ENCODE measurements at places on chromosomes 4 and X. TPM values are rescaled to one million over a fixed set of nuclear protein-coding genes. Genes with fewer than 3 reads are reported as not detected.

Gene EXOSC9
- 71.6 TPM for total RNA-seq

- no peak for DNase-seq
Observed at GRCh38 chr4:5260121-5260520, 208.8 kb downstream of the STK32B start.

GRCh38 chrX:43693602-43694406, 37.7 kb downstream of the MAOA start:
- no peak for DNase-seq

DNA sequence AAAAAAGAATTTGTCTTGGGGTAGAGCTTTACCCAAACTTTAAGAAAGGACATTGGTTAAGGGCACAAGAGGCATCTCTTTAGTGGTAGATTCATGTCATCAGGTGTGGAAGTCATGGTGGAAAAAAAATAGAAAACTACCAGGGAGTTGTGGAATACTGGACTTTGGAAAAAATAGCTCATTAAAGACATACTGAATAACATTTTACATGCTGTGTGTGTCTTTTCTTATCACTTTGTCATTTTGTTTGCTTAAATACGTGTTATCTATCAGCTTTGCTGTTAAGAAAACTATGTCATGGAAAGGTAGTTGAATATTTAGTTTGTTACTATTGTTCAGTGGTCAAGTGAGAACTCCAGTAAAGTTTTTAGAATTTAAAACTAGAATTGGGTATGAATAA, 147.0 kb downstream of the CCSER1 start:
- DNase-seq, result no peak

- no peak for DNase-seq
Observed at GRCh38 chr4:1711055-1711570, 1.0 kb downstream of the SLBP start.

All from Daoy (cell line).